ENCODE measurements at places on chromosomes 13 and 19.

DNA sequence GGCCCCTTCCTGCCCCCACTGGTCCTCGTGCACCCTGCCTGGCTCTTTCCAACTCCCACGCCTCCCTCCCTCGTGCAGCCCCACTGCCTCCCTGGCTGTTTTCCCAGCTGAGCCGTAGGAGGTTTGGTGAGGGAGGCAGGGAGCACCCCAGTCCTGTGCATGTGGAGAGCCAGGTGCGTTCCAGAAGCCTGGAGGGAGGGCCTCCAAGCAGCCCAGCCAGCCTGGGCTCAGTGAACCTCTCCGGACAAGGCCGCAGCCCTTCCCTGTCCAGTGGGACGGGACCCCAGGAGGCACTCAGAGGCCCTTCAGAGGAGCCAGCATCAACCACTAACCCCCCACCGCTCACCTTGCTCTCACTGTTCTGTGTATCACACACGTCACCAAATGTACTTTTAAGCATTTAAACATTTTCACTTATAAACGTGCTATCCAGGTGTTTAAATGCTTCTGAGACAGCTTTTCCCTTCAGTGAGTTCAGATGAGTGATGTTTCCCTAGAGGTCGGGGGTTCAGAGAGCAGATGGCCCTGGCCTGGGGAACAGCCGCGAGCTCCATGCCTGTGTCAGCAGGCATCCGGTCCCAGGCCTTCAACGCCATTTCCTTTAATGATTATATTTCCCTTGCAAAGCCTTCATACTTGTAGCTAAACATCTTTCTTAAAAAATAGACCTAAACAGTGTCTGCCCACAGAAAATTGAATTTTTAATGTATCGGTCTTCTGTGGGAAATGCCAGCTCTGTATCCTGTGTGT is 122.6 kb downstream of the ATP11A start:
- no peak for DNase-seq

GRCh38 chr19:43570174-43570791 is 5.0 kb downstream of the XRCC1 start:
- DNase-seq, result no peak

GRCh38 chr13:86839221-86839620 is 832.0 kb upstream of the SLITRK5 start:
- no peak for DNase-seq

- DNase-seq, result no peak
Measured at GRCh38 chr19:47093254-47093653, 20.3 kb downstream of the ZC3H4 start.

GRCh38 chr13:107348925-107349324 is 781.0 kb upstream of the ARGLU1 start:
- DNase-seq, result no peak

Measured in stimulated activated CD4-positive, alpha-beta T cell treated with anti-CD3 and anti-CD28 coated beads, Interleukin-4, amount 100 ng/mL, for 1 hour (primary cell).